Forelimb muscle (tissue), 1 donor: ENCODE measurements at places on chromosomes 4 and X.

DNA sequence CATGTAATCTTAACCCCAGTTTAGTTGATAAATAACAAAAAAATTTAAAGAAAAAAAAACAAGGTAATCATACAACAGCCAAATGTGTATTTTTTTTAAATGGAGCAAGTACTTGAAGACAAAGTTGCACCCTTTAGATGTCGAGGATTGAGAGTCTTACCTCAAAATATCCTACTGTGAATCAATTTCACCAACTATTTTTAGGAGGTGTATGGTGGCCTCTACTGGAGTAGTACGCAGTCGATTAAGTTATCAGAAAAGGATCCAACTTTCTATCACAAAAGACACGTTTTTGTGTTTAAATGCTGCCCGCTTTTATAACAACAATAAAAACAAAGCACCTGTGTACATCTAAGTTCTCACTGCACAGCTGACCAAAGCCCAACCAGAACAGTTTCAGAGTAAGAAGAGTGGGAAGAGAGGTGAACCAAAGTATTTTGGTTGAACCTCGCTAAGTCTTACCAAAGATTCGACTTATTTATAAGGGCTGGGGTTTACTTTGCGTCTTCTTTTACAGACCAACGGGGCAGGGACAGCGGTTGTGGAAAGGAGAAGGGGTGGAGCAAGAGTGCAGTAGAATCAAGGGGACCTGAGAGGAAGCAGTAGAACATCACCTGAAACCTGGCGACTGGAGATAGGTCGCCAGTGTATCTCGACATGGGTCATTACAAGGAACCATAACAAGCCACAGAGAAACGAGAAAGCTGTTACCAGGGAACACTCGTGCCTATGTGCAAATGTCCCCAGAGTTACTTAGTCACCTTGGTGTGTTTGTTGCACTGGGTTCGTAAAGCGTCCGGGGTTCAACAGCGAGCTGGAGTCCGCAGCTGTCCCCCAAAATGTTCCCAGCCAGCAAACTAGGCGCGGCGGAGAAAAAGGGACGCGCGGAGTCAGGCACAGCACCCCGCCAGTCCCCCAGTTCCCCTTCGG, 1.1 kb downstream of the RPS6KA6 start:
- no peak for DNase-seq

DNA sequence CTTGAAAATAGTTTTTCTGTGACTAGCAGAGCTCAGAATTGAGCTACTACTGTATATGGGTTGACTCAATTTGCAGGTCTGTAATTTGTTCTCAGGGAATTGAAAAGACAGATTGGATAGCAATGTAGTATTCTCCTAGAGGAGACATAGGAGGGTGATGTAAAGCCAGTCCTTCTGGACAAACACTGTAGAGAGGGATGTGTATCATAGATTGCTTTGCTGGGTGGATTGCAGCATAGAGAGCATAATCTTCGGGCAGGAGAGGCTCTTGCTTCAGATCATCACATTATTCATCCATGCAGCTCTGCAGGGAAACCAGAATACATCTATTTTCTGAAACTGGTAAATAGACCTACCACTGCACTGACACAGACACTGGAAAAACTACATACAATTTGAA, 1110.5 kb downstream of the RAPGEF2 start:
- no peak for DNase-seq

- no peak for DNase-seq
Measured at GRCh38 chr4:98662626-98663225, 4.3 kb upstream of the TSPAN5 start.

GRCh38 chrX:115894087-115894486, 276.5 kb upstream of the AGTR2 start:
- DNase-seq, result no peak

DNA sequence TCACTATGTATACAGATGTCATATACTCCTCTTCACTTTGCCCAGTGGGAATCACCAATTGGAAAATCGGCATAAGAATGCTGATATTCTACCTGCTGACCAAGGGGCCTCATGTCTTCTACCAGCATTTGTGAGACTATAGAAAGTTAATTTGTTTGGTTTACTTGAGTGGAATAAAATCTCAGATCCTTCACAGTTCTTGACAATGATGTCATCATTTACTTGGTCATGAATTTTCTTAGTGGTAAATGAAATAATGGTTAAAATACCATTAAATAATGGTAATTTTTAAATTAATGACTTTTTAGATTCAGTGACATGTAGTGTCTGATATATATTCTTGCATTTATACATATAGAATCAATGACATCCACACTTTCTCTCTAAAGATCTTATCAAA, 1052.6 kb downstream of the ADGRL3 start:
- DNase-seq, result no peak

DNA sequence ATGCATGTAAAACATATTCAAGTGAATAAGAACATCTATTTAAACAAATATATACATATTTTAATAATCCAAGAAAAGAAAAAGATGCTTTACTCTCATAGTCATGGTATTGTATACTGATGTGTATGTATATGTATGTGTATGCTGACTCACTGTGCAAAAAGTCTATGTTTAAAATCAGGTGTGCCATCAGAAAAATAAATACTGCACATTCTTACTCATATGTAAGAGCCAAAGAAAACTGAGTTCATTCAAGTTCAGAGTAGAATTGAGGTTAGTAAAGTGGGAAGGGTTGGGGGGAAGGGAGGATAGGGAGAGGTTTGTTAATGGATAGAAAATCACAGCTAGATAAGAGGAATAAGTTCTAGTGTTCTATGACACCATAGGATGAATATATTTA, 403.9 kb upstream of the SMIM31 start:
- DNase-seq, result no peak

- DNase-seq, result no peak
Measured at GRCh38 chr4:118921786-118922185, 33.1 kb downstream of the SYNPO2 start.

DNA sequence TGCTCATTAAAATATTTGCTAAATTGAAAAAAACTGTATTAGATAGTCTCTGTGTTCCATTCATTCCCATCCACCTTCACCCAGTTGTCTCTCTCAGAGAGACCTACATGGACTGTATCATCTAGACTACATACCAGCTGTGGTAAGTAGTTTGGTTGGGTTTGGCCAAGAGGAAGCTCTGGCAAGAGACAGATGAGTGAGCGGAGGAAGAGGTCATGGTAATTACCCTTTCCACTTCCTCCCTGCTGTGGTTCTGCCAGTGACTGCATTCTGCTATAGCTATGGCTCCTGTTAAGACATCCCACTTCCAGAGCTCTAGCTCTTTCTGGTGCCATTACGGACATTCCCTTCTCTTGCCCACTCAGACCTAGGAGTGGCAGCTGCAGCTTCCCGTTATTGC, 239.0 kb upstream of the MID1 start:
- no peak for DNase-seq

DNA sequence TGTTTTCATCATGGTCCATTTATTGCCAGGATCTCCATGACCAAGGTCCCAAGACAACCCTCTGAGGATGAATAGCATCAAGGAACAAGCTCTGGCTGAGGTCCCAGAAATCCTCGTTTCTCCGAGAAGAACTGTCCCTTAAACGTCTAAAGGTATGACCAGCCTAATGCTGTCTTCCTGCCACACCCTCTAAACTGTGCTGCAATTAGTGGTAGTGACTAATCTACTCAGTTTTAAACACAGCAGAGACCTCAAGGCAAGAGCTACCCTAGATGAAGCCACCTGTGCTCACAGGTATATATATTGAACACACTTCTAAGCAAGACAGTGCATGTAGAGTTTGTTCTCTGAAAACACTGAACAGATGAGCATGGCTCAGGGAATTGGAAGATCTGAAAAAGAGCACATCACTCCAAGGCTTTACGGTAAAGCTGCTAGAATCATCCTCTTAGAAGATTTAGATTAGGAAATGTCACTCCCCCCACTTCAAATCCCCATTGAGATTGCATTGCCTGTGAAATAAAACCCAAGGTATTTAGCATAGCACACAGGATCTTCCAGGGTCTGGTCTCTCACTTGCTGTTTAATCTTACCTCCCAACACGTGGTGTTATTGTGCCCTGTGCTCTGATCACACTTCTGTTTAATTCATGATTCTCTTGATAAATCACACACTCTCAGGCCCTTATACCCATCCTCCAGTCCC, 173.9 kb upstream of the VCX3A start:
- no peak for DNase-seq

DNA sequence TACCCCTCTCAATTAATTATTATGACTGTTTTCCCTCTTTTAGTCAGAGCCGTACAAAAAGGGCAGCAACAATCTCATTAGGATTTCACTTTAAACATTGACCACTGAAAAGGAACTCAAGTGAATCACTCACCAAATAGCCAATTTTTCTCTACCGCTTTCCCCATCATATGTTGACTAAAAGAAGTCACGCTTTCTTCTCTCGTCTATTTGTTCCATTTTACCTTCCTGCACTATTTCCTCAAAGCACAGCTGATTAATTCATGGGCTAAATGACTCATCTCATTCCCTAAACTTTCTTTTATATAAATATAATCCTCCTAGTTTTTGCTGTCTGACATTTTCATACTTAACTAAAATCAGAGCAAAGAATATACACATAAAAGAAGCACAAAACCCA, 8.2 kb downstream of the MID1 start:
- no peak for DNase-seq

DNA sequence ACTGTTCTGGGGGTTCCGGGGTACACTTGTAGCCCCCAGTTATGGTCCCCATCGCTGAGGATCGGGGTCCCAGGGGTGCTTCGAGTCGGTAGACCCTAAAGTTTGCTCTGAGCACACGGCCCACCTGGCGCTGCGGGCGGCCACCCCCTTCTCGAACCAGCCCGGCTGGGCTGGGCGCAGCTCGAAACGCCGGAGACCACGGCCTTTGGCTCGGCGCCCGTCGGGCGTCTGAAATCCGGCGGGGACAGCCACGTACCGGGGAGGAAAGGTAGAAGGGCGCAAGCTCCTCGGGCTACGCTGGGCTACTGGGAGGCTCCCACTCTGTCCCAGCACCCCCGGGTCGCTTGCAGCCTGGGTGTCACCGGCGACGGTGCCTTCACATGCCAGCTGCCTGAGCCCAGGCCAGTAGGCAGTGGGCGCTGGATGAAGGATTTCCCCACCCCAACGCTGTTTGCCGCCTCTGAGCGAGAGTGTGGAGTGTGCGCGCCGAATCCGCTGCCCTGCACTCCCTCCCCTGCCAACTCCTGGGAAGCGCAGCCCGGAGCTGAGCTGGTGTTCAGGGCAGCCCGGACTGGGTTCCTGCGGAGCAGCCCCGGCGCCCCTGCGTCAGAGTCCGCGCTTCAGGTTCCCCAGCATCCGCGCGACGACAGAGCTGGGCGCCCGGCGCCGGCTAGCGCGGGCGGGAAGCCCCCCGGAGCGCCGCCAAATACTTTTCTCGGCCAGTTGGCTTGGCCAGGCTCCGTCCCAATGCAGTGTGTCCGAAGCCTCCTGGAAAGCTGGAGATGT, 637 bp downstream of the MAMLD1 start:
- DNase-seq, result no peak

DNA sequence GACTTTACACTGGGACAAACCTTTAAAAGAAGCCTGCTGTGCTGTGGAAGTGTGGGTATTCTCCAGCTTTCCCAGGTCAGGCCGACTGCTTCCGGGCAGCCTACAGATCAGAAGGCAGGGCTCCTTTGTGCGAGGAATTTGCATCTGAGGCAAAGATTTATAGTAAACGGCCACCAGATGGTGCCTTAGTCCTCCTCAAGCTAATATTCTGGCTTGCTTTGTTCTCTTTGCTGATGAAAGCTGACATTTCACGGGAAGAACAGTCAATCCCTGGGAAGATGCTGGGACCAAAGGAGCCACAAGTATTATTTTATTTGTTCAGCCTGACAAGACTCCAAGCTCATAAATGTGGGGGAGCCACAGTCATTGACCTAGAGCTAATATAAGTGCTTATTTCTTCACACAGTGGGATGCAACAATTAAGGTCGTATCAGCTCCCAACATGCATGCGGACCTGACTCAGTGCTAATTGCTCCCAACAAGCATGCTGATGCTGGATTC, 120.7 kb upstream of the TRIM2 start:
- DNase-seq, result peak; percentile 41

DNA sequence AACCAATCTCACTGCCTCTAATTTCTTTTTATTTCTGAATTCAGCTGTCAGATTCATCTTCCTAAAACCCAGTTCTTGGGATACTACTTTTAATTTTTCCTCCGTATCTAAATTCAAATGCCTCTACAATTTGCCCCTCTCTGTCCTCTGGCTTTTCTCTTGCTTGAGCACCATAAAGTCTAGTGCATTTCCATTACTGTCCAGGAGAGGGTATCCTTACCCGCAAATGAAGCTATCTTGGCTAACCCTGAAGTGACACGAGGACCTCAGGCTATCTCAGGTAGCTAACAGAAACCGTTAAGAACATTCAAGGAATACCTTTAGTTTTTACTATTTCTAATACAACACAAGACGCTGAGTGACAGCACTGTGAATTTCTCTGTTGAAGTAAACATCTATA, 49.4 kb upstream of the PRR32 start:
- no peak for DNase-seq

GRCh38 chrX:145631461-145631951, 186.1 kb upstream of the SLITRK2 start:
- DNase-seq, result no peak

- DNase-seq, result no peak
Measured at GRCh38 chrX:9885150-9885549, 82.0 kb upstream of the CLDN34 start.

- DNase-seq, result no peak
Measured at GRCh38 chrX:19739683-19740082, 147.7 kb downstream of the SH3KBP1 start.

DNA sequence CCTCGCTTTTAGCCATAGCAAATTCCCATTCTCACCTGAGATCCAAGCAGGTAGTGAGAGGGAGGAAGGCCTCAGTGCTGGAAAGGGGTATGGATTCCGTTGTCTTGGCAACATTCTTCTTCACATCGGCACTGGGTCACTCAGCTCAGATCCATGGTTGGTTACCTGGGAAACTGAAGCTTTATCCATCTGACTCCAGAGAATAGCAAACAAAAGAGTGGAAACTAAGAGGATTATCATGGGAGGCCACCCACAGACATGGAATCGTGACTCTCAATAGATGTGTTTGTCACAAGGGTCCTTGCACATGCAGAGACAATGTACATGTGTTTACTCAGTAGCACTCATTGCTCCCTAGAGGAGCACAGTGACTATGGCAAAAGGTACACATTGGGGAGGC, 81.0 kb downstream of the MAGED4 start:
- DNase-seq, result no peak

DNA sequence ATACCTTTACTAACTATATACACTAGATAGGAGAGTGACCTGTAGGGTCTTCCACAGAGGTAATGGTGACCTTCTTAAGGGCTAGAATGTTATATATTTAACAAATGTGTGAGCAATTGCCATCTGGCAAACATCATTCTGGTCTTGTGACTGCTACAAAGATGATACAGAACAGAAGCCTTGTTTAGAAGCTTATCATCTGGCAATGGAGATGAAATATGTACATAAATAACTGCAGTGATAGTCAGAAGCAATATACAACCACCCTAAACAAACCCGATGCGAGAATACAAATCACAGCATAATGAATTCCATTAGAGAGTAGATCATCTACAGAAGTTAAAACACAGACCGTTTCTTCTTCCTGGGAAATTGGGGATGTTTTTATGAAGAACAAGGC, 952.7 kb upstream of the SLIT2 start:
- DNase-seq, result no peak
